Natural killer cell treated with Interleukin-12 subunit alpha and Interleukin-12 subunit beta and Interleukin-15 and Interleukin-18, amount 100 ng/mL, for 72 hours (primary cell): ENCODE measurements at places on chromosomes 3 and 15. TPM values are rescaled to one million over a fixed set of nuclear protein-coding genes. Genes with fewer than 3 reads are reported as not detected.

GRCh38 chr3:108296239-108296638 is at the start of gene HHLA2:
HHLA2 (plus strand) TSS chr3:108296548; CDS start chr3:108351814, 55,266 bp downstream.
- H3K36me3 ChIP-seq: peaks cover 2% of the 10 kb centered on the region
- peaks cover 10% of the 10 kb centered on the region for H3K27me3 ChIP-seq
- H3K4me3 ChIP-seq: peak within 1 kb of the TSS; percentile 26
- peaks cover 11% of the 10 kb centered on the region for H3K4me1 ChIP-seq
- no peak for DNase-seq

GNAT1 gene
- total RNA-seq: not detected

THBS1 gene
- total RNA-seq: 0.31 TPM

DNA sequence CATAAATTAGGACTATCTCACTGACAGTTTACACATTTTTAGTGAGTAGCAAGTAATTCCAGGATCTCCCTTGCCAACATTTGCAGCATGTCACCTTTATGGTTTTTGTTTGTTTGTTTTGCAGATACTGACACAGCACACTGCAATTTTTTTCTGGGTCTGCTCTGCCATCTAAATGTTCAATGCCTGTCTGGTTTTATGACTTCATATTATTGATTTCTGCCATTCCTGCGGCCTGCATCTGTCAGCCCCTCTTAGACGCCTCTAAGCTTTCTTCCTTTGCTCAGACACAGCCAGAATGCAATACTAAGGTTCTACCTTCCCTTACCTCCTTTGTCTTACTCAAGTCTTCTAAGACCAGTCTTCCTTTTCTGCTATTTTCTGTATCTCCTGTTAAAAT is 321.2 kb upstream of the AZI2 start:
- no peak for DNase-seq
- peaks cover 9% of the 10 kb centered on the region for H3K4me1 ChIP-seq
- no peak overlapping the region for H3K27ac ChIP-seq
- H3K27me3 ChIP-seq: no peaks in the 10 kb centered on the region
- H3K4me3 ChIP-seq: no peak overlapping the region

- H3K27me3 ChIP-seq: no peaks in the 10 kb centered on the region
- no peak for DNase-seq
- peaks cover 6% of the 10 kb centered on the region for H3K36me3 ChIP-seq
- no peak overlapping the region for H3K27ac ChIP-seq
These were observed 318.9 kb downstream of the BCHE start for GRCh38 chr3:165518346-165518745.

RAD54L2 gene
- 63.4 TPM for total RNA-seq

NEIL1 gene
- 22.3 TPM for total RNA-seq

DNA sequence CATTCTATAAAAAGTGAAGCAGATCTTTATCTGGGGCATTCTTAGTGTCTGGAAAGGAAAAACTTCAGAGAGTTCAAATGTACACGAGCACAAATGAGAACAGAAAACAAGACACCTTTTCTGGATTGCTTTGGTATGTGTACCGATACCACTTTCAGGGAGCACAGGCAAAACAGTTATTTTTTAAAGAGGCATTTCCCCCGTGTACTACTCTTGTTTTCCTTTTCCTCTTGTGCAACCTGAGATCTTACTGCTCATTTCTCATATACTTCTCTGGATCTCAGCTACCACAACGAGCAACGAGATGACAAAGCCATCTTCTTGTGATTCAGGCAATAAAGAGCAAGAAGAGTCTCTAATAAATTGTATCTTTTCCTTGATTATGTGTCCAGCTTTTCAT is 463.6 kb downstream of the SHQ1 start:
- no peaks in the 10 kb centered on the region for H3K36me3 ChIP-seq
- H3K27me3 ChIP-seq: no peaks in the 10 kb centered on the region
- peaks cover 68% of the 10 kb centered on the region for H3K4me1 ChIP-seq
- no peak for DNase-seq
- H3K4me3 ChIP-seq: no peak overlapping the region

GRCh38 chr15:69414701-69415167 is 585 bp downstream of the KIF23 start:
- DNase-seq: no peak
- H3K27ac ChIP-seq: no peak overlapping the region
- H3K4me3 ChIP-seq: peak overlapping the region; percentile 93
- H3K36me3 ChIP-seq: peaks cover 12% of the 10 kb centered on the region
- no peaks in the 10 kb centered on the region for H3K27me3 ChIP-seq
- peaks cover 12% of the 10 kb centered on the region for H3K4me1 ChIP-seq
